ENCODE measurements at places on chromosomes 4 and X.

DNA sequence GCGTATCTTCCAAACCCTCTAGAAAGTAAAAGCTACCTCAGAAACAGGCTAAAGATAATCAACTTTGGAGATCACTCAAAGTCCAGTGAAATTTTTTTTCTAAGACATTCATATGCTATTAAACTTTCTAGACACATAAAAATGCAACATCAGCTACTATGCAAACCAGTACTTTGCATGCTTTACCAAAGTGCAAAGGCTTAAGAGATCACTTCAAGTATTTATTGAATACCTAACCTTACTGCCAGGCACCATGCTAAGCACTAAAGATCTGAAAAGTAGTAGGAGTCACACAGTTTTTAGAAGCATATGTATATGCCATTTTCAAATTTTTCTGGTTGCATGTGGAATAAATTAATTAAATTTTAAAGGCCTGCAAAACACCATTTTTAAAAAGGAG is 115.8 kb downstream of the THOC2 start:
- DNase-seq, result no peak

GRCh38 chr4:17024425-17024824 is 126.0 kb upstream of the LDB2 start:
- no peak for DNase-seq

- no peak for DNase-seq
Measured at GRCh38 chrX:912677-913076, 282.1 kb downstream of the SHOX start.

DNA sequence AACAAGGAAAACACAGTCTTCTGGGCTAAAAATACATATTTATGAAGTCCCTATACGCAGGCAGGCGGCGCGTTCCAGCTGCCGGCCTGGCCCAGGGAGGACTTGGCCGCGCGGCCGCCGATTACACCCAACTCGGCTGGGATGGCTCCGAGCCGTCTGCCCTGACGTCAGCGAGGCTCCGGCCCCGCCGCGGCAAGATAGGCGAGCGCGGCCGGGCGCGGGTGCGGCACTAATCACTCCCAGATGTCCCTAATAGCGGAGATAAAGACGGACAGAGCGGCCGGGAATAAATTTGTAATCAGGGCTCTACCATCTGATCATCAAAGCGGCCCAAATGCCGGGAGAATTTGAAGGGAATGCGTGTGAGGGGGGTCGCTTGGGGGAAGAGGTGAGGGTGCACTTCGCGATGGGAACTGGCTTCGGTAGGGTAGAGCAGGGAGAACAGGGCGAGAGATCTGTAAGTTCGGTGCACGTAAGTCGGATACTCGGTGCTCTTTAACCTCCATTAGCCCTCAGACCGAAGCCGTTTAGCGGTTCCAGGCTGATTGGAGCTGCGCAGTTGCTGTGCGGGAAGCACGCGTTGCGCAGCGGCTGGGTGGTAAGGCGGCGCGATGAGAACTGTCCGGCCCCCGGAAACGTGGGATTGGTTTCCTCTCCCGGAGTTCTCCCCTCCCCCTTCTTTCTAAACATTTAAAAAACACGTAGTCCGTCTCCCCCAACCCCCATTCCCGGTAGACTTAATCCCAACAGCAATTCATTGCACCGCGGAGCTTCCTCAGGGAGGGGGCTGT is 7.7 kb downstream of the HAND2 start:
- DNase-seq, result no peak

- DNase-seq, result no peak
Measured at GRCh38 chrX:38837389-38837788, 36.1 kb downstream of the MID1IP1 start.

DNA sequence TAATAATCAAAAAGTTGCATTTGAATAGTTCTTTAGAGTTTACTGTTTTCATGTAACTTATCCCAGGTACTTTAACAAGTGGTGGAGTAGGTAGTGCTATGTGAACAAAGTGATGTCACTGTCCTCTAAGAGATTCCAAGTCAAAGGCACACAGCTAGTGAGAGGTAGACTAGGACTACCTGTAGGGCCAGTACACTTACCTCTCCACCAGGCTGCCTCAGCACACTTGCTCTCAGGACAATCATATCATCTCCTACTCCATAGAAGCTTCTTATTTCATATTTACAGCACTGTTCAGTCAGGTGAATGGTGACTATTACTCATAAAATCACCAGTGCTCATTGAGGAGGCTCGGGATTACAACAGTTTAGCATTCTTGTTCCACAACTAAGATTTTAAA is 173.0 kb upstream of the EMCN start:
- DNase-seq, result no peak

DNA sequence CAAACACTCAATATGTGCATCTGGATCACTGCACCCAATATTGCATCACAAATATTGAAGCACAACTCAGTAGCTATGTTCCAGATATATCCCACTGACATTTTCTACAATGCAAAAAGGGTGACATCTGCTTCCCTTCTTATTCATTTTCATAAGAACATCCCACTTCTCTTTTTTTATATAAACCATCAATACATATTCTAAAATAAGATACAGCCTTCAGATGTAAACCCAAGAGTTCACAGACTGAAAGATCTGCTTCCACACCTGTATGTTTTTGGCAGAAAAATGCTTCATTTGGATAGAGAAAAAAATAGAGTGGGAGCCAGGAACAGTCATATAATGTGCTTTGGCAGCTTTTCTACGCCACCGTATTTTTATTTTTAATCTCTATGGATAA is 815.6 kb upstream of the ADGRL3 start:
- no peak for DNase-seq

GRCh38 chrX:39753293-39753996 is 344.3 kb downstream of the BCOR start:
- no peak for DNase-seq

Data from stimulated activated CD4-positive, alpha-beta T cell treated with anti-CD3 and anti-CD28 coated beads, Interleukin-1b, Interleukin-23, amount 100 ng/mL, for 24 hours (primary cell).